ENCODE measurements at places on chromosomes 3 and 15.

DNA sequence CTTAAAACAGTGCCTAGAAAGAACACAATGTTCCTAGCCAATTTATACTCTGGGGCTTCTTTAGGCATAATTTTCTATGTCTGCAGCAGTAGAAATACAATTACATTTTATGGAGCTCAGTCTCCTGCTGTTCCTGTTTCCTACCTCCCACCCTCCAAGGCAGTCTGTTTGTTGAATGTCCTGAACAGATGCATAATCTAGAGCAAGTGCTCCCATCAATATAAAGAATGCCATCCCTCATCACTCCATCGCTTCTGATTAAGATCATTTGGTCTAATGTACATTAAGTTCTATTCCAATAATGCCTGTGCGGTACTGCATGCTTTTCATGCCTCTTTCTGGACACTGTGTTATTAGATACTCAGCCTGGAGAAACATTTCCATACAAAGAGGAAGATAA, 869.8 kb upstream of the CFAP20DC start:
- no peak for DNase-seq

DNA sequence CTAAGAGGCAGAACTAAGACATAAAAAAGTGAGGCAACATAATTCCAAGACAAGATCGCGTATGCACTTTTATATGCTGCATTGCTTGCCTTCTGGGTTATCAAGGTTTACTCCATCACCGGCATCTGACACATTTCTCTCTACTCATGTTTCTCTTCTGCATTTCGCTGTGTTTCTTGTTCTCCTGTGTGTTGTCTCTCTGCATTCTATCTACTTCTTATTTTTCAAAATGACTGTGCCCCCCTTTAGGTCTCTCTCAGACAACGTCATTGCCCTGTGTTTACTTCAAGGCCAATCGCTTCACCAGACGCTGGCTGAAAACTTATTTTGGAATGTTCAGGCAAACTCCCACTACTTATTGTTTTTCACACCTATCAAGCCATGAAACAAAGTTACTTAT, 280.4 kb downstream of the KCNH8 start:
- DNase-seq, result no peak

DNA sequence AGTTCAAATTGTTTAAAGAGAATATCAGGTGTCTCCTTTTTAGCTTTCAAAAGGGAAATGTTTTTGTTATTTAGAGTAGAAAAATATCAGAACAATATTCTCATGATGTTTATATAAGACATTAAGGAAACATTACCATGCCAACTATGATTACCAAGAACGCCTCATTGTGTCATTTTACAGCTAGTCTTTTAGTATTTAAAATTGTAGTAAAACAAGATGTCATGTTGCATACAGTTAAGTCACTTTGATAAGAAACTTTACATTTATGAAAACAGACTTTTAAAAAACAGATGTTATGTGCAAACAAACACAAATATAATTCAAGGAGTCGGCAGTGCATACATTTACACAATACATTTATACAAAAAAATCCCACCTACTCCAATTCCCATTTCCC, 4.4 kb downstream of the PLSCR4 start:
- DNase-seq, result no peak

DNA sequence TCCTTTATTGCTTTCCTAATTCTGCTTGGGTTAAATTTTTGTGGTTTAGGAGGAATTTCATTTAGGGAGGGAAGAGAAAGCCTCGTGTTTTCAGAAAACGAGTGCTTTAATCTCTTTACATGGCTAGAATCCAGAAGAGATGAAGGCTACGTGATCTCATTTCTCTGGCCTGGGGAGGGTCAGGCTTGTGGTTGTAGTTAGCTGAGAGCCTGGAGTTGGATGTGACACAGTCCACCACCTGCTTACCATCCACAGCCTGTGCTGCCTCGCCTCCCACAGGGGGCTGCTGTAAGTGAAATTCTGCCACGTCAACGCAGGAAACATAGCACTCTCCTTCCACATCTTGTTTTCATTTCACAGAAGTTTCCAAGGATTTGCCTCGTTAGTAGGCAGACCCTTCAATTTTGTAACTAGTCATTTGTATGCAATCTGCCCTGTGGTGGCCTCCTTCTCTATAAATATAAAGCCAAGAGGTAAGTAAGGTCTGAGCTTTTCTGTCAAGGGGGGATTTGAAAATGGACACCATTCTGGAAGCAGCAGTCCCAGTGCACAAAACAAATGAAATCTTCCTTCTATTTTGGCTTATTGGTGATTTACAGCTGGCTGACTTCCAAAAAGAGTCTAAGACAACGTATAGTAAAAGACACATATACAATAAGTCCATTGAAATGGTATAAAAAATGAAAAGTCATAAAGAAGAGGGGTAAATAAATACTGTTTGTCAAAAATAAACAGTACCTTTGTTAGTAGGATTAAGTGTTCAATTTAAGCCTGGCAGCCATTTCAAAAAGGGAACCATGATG, 3.4 kb downstream of the GXYLT2 start:
- DNase-seq, result no peak

DNA sequence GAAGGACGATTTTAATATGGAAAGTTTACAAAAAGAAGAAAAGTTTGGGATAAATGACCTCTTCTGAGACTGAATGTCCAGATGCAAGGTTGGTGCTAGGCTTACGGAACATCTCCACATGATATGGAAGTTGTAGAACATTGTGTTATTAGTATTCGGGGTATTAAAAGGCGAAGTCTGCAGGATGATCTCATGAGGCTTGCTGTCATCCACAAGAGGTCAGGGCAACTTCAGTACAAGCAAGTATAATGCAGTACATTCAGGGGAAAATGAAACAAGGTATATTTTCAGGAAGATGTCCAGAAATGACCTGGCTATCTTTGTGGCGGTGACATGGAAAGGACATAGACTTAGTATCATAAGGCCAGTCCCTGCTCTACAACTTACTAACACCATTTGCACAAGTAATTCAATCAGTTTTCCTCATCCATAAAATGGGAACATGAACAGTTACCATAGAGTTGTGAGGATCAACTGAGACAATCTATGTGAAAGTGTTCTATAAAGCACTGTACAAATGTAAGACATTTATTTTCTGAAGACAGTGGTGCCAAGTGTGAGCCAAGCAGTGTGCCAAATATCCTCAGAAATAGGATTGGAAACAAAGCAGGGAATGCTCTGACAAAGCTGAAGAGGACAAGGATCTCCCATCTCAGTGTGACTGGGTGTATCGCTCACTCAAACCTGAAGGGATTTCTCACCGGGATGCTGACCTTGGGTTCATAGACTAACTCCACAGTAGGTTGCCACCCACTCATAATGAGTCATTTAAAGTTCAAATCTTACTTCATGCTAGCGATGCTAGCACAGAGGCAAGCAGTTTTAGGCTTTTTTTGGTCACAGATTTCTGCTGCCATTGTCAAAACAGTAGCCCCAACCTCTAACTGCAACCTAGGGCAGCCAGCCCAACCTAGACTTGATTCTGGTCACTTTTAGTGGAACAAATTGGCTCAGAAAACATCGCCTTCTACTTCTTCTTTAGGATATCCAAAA, 118.3 kb downstream of the TIGIT start:
- DNase-seq, result no peak

- DNase-seq, result no peak
Measured at GRCh38 chr3:46926871-46927717, 49.5 kb downstream of the CCDC12 start.

DNA sequence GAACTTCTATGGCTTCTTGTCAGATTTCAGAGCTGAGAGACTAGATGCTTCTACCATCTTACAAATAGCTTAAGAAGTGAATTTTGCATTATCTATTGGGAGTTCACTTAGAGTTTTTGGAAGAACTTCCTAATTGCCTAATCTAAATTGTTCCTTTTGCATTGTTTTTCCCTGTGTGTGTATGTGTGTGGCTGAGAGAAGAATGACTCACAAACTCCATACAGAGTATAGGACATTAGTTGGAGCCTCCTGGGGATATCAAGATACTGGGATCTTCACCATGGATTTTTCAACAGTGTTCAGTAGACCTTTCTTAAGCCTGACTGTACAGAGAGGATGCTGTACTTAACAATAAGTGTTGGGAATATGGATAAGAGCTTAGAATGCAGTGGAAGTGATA, 10.9 kb downstream of the TLNRD1 start:
- DNase-seq, result no peak

- no peak for DNase-seq
Measured at GRCh38 chr3:148625991-148626390, 71.7 kb upstream of the AGTR1 start.

GRCh38 chr15:74340150-74340549, 27.3 kb downstream of the CYP11A1 start:
- DNase-seq, result no peak

- no peak for DNase-seq
Measured at GRCh38 chr15:63517202-63517601, 12.8 kb downstream of the USP3 start.

GRCh38 chr15:64519897-64520296, 59.5 kb downstream of the ZNF609 start:
- no peak for DNase-seq

GRCh38 chr3:30819067-30819798, 75.2 kb downstream of the GADL1 start:
- no peak for DNase-seq

GRCh38 chr3:197430502-197430901, 125.3 kb downstream of the BDH1 start:
- DNase-seq, result no peak

DNA sequence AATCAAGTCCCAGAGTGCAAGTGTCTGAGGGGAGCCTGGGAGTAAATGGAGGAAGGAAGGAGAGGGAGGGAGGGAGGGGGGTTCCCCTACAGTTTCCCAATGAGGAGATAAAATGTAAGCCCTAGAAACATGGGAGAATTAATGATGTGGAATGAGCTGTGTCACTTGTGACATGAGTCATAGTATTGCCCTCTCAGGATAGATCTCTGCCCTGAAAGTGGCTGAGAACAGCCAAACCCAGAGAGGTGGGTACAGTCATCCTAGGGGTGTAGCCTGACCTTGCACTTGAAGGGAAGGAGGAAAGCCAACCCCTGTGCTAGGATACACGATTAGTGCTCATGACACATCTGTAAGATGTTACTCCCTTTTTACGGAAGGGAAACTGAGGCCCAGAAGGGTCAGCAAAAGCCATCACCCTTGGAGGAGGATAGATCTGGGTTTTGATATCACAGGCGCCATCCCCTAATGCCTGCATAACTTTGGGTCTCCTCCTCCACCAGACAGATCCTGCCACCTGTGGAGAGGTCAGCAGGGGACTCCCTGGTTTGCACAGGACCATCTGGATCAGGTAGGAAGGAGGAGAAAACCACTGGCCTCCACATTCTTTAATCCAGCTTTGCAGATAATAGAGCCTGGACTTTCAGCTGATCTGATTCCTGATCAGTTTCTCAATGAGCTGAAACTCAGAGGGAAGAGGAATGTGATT, 23.1 kb upstream of the USP3 start:
- no peak for DNase-seq

GRCh38 chr15:71654042-71654719, 156.2 kb upstream of the NR2E3 start:
- DNase-seq, result no peak

DNA sequence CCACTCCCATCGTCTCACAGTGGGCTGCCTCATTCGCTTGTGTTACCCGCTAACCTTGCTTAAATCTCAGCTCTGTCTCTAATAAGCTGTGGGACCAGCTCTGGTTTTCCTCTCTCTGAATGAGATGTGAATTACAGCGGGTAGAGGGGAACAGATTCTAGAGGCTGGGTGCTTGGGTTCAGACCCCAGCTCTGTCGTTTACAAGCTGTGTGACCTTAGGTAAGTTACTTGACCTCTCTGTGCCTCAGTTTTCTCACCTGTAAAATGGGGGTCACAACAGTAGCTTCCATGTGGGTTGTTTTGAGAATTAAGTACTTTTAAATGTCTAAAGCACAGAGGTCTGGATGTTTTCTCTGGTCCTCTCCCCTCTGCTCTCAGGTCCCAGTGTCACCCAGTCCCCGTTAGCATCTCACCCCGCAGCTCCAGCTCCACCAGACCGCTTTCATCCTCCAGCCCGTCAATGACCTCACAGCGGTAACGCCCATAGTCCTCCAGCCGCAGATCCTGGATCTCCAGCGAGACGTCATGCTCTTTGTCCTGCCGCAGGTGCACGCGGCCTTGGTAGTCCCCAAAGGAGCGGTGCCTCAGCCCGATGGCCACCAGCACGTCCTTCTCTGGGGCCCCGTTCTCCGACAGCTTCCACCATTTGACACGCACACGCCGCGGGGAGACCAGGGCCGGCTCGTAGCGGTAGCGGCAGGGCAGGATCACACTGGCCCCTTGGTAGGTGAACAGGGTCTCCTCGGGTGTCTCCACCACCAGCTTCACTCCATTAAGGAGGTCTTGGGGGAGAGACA, 14.2 kb downstream of the HAPLN3 start:
- no peak for DNase-seq

DNA sequence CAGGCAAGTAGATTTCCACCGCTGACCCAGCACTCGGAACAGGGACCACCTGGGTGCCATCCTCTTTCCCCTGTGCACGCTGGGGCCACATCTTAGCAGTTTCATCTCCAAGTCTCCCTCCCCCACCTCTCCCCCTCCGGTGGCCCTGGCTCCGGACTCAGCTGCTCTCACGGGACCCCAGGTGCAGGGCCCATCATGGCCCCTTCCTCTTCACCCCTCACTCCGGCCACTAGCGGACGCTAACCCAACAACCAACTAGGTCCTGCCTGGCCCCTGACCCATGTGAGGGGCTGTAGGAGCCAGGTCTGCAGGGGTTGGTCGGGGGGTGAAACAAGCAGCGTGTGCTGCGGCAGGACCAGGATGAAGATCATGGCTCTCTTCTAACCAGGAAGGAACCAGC, 31.3 kb upstream of the IQSEC1 start:
- no peak for DNase-seq

DNA sequence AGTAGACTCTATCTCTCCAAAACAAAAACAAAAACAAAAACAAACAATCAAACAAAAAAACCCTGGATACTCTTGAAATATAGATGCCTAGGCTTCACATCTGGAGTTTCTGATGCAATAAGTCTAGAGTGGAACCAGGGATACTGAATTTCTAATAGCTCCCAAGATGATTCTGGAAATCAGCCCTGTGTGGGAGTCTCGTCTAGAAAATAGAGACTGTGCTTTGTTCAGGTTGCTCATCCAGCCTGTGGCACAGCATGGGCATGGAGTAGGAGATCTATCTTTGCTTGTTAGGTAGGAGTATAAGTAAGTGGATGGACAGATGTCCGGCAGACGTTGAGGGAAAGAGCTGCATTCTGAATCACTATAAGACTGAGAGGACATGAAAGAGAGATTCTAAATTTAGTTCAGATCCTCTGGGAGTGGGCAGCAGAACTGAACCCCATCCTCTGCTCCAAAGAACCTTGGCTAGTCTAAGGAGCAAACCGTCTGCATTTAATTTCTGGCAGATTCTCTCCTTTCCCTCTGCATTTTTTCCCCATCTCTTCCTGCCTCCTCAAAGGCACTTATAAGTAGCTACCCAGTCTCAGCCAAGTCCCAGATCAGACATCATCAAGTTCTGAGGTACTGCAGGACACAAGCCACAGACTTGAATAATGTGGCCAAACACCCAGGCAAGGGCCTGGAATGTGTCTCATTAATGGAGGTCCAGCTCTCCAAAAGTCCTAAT, 92.6 kb upstream of the STRIT1 start:
- DNase-seq, result no peak

DNA sequence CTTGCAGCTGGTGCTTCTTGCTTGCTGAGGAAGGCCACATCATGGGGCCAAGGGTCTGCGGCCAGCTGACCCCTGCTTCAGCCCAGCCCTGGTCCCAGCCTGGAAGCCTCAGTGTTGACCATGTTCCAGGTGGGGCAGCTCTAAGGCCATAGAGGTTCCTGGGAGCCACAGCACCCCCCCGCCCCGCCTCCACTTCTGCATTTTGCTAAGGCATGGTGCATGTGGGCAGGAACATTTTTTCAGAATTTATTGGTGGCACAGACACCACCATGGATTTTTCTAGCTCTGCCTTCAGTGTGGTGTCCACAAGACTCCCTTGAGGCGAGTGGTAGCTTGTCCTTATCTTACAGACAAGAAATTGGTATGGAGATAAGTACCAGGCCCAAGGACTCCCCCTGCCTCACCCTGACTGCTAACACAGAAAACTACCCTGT, 1.9 kb upstream of the CHST14 start:
- DNase-seq, result no peak

Measured in stimulated activated CD4-positive, alpha-beta T cell treated with anti-CD3 and anti-CD28 coated beads, Interleukin-4, amount 100 ng/mL, for 48 hours (primary cell).